ENCODE measurements at places on chromosomes 2 and 18.
A peak's percentile ranks its signal among the peaks of the same experiment; 100 is the strongest.

DNA sequence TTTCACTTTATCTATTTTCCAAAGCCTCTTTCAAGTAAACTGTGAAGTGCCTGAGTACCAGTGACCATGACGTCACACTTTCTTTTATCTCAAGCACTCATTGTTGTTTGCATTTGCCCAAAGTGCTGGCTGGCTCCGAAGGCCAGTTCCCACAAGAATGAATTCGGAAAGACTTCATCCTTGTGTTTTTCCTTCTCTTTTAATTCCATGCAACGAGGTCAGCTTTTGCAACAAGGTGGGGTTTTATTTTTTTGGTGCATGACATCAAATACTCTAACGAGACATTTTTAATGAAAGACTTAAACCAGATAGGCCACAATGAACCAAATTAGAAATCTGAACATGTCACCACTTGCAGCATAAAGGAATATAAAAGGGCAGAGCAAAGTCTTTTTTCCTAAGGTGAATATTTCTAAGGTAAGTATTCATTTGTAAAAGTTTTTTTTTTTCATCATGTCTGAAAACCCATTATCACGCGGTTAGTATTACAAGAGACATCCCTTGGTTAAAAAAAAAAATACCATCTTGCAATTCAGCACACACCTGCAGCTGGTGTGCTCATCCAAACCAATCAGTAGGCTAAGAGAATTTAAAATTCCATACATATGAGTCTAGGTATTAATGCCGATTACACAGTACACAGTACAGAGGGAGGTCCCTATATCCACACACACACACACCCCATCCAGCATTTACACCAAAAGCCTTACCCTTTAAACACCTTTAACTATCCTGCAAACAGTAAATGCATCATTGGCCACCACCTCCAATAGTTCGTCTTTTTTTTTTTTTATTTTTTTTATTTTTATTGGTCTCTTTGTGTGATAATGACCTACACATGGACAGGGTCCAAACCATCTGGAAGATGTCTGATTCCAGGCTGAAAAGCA, 2.3 kb downstream of the ARL4C start:
- no peak for DNase-seq

DNA sequence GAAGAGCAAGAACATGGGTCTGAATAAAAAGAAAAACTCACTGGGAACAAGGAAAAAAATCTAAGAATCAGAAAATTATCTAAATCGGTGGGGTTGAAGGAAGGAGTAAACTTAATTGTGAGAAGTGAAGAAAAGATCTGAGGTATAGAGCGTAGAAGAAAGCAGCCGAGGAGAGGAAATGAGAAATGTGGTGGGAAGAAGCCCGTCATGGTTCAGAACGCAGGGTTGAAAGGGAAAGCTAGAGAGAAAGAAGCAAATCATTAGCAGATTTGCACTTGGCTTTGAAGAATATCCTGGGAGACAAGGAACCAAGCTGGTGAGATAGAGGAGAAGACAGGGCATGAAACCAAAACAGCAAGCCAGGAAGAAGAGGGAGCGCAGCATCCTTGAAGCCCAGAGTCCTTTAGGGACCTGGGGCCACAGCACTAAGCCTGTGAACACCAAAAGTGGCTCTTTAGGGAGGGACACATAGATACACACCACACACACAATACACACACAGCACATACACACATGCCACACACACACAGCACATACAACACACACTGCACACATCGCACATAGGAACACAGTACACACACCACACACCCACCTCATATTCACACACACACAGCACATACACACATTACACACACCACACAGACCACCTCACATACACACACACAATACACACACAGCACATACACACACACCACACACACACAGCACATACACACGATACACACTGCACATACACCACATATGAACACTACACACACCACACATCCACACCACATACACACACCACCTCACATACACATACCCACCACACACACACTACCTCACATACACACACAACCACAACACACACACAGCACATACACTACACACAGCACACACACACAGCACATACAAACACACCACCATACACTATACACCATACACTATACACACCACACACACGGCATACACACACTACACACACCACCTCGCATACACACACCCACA, 274.6 kb downstream of the ETAA1 start:
- DNase-seq, result no peak

DNA sequence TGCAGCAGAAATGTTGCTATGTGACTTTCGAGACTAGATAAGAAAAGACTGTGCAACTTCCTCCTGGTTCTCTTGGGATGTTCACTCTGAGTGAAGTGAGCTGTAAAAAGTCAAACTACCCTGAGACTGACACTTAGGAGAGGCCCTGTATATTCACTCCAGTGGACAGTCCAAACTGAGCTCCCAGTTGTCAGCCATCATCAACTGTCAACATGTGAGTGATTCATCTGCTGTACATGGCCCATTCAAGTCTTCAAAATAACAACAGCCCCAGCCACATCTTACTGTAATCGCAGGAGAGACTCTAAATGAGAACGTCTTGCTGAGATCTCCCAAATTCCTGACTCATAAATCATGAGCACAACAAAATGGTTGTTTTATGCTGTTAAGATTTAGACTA, 8.5 kb upstream of the UNC80 start:
- DNase-seq, result no peak

DNA sequence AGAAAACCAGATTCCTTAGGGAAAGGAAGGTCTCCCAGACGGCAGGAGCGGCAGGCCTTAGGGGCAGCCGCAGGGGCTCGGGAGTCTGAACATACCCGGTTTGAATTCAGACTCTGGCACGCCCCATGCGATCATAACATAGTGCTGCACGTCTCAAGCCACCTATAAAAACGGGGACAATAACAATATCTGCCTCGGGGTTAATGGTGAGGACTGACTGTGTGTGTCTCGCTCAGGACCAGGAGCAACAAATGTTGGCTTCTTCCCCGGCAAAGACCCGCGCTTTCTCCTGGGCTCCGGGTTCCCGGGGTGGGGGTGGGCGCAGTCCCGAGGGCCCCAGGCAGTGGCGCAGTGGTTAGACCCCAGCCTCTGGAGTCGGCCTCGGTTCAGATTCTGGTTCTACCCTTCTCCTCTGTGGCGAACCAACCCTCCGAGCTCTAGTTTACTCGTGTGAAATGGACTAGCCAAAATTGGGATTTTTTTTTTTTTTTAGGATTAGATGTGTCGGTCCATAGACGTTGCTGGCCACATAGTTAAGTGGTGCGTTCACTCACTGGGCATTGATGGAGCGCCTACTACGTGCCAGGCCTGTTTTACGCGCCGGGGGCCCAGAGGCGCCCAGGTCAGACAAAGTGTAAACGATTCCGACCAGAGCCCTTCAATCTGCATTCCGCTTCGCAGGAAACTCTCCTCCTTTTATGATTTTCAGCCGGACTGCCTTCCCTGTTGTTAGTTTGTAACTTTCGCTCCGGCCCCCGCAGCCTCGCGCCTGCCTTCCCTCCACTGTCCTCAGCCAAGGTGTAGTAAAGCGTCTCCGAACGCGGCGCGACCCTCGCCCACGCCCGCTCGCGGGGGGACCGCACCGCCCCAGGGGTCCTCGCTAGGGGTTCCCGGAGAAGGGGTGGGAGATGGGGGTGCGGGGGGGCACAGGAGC, 820 bp upstream of the SH3BP4 start:
- no peak for DNase-seq

- no peak for DNase-seq
These were observed 171.7 kb upstream of the HS6ST1 start for GRCh38 chr2:128490321-128490720.

DNA sequence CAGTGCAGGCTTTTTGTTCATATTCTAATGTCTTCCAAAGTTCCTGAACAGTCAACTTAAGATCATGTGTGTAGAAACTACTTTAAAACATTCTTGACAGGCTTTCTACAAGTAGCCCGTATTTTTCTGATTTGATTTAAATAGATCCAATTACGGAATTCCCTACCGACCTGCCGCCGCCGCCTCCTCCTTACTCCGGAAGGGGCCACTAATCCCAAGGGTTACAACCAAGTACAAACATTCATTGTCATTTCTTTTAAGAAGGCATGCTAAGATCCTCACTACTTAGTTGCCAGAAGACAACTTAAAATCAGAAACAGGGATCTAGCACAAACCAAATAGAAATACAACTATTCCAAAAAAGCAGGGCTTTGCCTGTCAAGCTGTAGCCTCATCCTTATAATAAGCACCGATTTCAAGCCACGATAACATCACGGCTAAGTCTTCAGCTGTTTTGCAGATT, 784 bp downstream of the WDR33 start:
- no peak for DNase-seq

GRCh38 chr2:200356857-200357384, 50.4 kb downstream of the SPATS2L start:
- no peak for DNase-seq

GRCh38 chr2:119426801-119427395, 4.8 kb upstream of the TMEM37 start:
- DNase-seq, result no peak

DNA sequence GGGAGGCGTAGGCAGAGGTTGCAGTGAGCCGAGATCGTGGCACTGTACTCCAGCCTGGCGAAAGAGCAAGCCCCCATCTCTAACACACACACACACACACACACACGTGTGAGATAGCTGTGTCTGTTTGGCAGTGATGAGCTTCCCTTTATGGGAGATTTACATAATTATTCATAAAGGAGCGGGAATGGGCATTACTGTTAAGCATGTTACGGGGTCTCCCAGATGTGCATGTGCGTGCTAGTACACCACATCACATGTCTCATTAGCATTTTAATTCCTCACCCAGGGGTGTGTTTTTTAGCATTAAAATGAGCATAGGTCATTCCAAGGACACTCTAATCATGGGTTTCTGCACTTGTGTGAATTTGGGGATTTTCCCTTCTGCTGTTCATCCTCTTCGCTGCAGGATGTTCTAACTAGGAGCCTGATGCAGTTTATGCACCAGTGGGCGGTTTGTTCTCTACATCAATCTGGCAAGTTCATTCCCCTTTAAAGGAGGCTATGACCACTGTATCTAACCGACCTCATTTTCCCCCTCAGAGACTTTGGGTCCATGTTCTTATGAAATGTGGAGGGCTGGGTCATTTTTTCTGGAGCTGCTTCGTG, 1.0 kb upstream of the FAM178B start:
- no peak for DNase-seq

GRCh38 chr2:49265471-49265870, 111.2 kb upstream of the FSHR start:
- DNase-seq, result no peak

DNA sequence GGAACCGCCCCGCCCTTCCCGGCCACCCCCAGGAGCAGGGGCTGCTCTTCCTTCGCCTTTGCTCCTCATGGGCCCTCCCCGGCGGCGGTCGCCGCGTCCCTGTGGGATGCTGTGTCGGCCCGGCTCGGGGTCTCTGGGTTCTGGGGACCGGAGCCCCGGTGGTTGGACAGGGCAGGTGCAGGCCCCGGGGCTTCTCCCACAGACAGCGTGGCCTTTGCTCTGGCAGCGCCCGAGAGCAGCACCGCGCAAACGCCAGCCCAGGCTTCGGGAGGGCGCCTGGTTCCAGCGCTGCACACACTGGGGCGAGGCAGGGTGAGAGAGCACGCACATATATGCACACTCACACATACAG, 9.0 kb upstream of the KCNG2 start:
- DNase-seq, result no peak

DNA sequence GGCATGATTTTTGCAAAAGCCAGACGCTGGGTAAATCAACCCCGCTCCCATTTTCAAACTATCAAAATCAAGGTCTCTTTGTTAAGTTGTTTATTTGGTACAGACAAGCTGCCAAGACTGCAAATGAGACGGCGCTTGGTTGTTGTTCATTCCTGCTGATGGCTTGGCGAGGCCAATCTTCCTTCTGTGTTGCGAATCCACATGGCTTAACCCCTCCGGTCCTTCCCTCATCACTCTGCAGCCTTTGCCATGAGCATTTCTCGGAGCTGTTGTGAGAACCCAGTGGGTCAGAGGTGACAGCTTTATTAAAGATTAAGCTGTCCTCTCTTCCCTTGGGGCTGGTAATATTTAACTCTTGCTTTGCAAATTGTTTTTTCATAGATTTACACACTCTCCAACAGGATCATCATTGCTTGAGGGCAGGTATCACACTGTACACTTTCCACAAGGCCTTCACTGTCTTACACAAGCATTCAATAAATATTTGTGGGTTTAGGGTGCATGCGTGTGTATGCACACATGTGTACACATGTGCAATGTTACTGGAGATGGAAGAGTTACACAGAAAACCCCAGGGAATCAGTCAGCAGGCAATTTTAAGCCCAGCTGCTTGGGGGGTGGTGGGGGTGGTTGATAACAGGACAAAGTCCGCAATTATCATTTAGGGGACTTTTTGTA, 27.8 kb upstream of the KCNF1 start:
- no peak for DNase-seq

DNA sequence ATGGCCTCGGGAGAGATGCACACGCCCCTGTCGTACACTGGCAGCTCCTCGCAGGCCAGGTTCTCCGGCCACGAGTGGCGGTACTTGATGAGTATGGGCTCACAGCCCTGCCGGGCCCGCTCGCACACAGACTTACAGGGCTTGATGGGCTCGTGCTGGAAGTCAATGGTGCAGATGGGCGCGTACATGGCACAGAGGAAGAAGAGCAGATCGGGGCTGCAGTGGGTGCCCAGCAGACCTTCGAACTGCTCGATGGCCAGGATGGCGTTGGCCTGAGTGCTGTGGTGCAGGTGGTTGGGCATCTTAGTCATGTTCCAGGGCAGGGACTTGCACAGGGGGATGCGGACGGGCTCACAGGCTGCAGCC, 359 bp downstream of the FRZB start:
- no peak for DNase-seq

DNA sequence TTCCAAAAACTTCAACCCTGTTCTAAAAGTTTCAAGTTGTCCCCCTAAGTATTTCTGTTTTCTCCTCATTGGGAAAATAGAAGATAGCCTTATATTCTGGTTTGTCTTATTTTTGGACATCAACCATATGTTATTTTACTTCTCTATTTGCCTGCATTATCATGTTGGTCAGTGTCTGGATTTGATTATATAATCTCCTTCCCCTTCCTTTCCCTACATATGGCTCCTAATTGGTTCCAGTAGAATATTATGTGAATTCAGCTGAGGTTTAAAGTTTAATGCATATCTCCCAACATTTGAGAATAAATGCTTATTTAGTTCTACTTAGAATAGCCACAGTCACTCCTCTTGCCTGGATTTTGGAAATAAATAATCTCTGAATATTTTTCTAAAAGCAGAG, 66.9 kb downstream of the OXER1 start:
- DNase-seq, result no peak

DNA sequence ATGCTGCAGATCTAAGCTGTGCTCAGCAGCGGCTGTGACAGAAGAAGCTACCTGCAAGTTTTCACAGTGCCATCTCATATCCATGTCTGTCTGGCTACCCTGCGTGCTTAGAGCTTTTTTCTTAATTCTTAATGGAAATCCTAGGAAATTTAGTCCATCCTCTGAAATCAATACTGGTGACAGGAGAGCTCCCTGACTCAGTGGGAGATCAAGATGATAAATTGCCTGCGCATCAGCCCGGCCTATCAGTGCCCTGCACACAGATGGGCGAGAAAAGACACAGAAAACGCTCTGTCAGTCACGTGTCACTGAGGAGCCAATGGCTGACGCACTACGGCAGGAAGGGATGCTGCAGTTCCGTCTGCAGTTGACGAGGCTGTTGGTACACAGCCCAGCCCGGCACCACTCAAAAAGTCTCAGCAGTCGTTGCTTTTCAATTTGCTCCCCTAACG, 819.6 kb upstream of the FSHR start:
- peak; percentile 94 for DNase-seq

Measured in caudate nucleus (tissue), 63 donors.